ENCODE measurements at places on chromosomes 6 and 20. TPM values are rescaled to one million over a fixed set of nuclear protein-coding genes. Genes with fewer than 3 reads are reported as not detected.
A peak's percentile ranks its signal among the peaks of the same experiment; 100 is the strongest.

GRCh38 chr6:110039364-110039980 lies 61.4 kb downstream of the GPR6 start:
- H3K27me3 ChIP-seq: no peaks in the 10 kb centered on the region
- H3K4me1 ChIP-seq: no peaks in the 10 kb centered on the region
- H3K27ac ChIP-seq: peak overlapping the region; percentile 58
- H3K4me3 ChIP-seq: peak overlapping the region; percentile 37
- DNase-seq: peak; percentile 91

GRCh38 chr6:150001295-150002008 lies 23.9 kb downstream of the RAET1L start:
- DNase-seq: no peak
- no peaks in the 10 kb centered on the region for H3K36me3 ChIP-seq
- no peak overlapping the region for H3K27ac ChIP-seq
- H3K27me3 ChIP-seq: peaks cover 23% of the 10 kb centered on the region
- peaks cover 3% of the 10 kb centered on the region for H3K4me1 ChIP-seq

GRCh38 chr6:167504385-167504961 lies 179.6 kb downstream of the TTLL2 start:
- H3K36me3 ChIP-seq: no peaks in the 10 kb centered on the region
- H3K27me3 ChIP-seq: no peaks in the 10 kb centered on the region
- no peak for DNase-seq
- H3K4me1 ChIP-seq: no peaks in the 10 kb centered on the region
- H3K4me3 ChIP-seq: no peak overlapping the region

DNA sequence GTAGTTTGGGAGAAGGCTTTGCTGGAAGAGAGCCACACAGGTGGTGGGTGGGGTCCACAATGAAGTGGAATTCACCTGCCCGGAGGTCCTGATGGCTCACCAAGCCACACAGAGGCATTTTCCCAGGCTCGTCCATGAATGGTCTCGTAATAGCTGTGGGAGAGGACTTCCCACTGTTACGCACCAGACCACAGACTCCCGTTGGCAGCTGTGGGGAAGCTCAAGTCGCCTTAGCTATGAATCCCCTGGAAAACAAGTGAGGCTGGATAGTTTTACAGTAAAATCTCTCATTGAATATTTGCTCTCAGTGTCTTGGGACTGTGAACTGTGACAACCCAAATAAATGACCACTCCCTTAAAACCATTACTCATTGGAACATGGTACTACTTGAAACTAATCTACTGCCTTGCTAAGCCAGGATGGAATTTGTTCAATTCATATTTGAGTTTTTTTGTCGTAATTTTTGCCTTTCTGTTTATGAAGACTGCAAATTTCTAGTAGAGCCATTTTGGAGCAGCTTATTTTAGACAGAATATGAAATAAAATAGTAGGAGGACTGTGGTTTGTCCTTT lies 79.4 kb downstream of the JAG1 start:
- H3K36me3 ChIP-seq: no peaks in the 10 kb centered on the region
- no peak overlapping the region for H3K27ac ChIP-seq
- no peak overlapping the region for H3K4me3 ChIP-seq
- H3K4me1 ChIP-seq: peaks cover 3% of the 10 kb centered on the region
- no peak for DNase-seq
- no peaks in the 10 kb centered on the region for H3K27me3 ChIP-seq

DNA sequence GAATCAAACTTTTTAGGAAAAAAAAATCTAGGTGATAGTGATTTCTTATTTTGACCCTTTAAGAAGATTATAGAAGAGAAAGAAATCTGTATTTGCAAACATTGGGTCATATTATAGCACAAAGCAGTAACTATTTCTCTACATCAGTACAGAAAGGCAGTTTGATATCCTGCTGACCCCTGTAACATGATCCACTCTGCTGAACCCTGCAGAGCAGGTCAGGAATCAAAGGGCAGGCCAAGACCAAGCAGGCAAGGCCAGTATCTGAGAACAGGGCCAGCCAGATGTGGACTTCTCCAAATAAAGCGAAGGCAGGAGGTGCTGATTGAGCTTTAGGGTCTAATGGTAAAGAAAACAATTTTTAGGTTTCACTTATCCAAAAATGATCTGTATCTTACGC lies 239.4 kb downstream of the PTPRK start:
- no peaks in the 10 kb centered on the region for H3K36me3 ChIP-seq
- no peak overlapping the region for H3K4me3 ChIP-seq
- no peak overlapping the region for H3K27ac ChIP-seq
- no peak for DNase-seq
- no peaks in the 10 kb centered on the region for H3K4me1 ChIP-seq
- H3K27me3 ChIP-seq: no peaks in the 10 kb centered on the region

Gene MAFB
- total RNA-seq: 37.3 TPM

Gene SLC16A10
- total RNA-seq: 12.3 TPM
